ENCODE measurements at places on chromosomes 4 and X.

GRCh38 chr4:74293558-74293957 lies 14.7 kb upstream of the EPGN start:
- DNase-seq = no peak

DNA sequence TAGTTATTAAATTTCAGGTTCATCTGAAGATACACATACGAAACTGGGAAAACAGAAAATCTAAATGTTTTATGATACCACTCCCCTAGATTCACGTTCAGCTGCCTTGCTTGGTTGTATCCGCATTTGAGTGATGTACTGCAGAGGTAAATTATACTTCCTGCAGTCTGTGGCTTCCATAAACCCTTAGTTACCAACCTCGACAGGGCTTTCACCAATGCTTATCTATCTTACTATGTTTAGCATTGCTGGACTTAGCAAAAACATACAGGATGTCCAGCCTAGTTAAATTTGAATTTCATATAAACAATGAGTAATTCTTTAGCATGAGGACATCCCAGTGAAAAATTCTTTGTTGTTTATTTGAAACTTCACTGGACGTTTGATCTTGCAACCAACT lies 108.8 kb downstream of the TMA16 start:
- no peak for DNase-seq

DNA sequence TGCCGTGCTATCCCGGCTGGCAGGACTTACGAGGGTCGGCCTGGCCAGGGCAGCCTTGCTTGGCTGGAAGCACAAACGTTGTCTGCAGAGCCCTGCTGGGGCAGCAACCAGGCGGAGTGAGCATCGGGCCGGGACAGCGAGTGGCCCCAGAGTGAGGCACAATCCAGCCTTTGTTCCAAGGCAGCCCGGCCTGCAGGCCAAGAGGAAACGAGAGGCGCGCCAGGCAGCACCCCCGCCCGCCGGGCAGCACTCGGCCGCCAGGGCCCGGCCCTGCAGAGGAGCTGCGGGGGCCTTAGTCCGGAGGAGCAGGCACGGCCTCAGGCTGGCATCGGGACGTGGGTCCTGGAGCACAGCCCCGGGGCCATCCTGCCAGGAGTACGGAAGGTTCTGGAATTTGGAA lies 24.1 kb downstream of the FGFRL1 start:
- peak; percentile 82 for DNase-seq

DNA sequence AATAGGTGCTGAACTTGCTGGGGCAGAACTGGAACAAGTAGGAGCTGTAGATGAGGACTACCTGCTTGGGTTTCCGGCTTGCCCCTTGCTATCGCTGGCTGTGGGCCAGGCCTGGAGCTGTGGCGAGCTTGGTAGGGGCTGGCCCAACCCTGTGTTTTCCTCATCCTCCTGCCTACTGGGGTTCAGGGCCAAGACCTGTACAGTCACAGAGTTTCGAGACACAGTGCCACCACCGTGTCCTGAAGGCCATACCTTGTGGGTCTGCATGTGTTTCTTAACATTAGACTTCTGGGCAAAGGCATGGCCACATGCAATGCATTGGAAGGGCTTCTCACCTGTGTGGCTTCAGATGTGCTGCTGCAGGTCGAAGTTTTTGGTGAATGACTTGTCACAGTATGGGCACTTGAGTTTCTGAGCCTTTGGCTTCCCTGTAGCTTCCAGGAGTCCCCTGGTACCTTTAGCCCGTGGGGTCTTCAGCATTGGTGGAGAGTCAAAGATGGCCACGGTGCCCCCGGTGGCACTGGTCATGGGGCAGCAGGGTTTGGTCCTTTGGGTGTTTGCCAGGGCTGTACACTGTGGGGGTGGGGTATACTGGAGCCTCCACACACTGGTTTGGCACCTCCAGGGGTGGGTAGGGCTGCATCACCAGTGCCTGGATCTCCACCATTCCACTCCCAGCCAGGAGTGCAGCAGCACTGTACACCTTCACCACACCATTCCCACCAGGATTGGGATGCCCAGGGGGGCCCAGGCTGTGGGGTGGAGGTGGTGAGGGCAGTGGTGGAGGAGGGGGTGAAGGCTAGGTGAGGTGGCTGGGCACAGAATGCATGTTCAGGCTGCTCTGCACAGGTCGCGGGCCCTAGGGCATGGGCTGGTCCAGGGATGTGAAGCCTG lies 52.1 kb downstream of the CFAP299 start:
- no peak for DNase-seq

- no peak for DNase-seq
These were observed 567.4 kb upstream of the GALNT7 start for GRCh38 chr4:172601195-172601594.

- no peak for DNase-seq
These were observed 72.5 kb downstream of the SLC16A2 start for GRCh38 chrX:74493806-74494205.

- no peak for DNase-seq
These were observed 59.0 kb downstream of the HMGB2 start for GRCh38 chr4:173275150-173275549.

GRCh38 chr4:11605597-11605996 lies 176.9 kb upstream of the HS3ST1 start:
- DNase-seq = no peak

Measured in spinal cord (tissue), 10 donors.